Keratinocyte (primary cell): ENCODE measurements at places on chromosomes 2 and 18.

DNA sequence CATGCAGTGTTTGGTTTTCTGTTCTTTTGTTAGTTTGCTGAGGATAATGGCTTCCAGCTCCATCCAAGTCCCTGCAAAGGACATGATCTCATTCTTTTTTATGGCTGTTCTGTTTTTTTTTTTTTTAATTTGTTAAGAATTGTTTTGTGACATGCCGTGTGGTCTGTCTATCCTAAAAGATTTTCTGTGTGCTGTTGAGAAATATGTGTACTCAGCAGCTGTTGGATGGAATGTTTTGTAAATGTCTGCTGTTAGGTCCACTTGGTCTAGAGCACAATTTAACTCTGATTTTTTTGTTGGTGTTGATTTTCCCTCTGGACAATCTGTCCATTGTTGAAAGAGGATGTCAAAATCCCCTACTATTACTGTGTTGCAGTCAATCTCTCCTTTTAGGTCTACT is 80.4 kb upstream of the WDR75 start:
- DNase-seq, result no peak

GRCh38 chr2:44237221-44237620 is 38.1 kb upstream of the SLC3A1 start:
- DNase-seq, result no peak

GRCh38 chr2:1816414-1816911 is 72.1 kb upstream of the PXDN start:
- DNase-seq, result no peak

DNA sequence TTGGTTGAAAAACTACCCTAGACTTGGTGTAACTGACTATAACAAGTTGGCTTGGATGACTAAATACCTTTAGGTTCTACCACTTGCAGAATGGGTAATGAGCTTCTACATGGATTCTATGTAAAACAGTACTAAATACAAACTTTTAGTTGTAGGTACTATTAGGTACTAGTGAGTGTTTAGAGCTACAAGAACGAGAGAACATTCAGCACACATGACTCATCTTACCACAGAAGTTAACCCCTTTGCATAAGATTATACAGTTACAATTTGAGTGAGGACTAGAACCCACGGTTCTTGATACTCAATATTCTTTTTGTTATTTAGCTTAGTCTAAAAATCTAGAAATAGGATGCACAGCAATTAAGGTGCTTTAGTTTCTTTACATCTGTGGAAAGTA is 101.7 kb upstream of the TFCP2L1 start:
- DNase-seq, result no peak

DNA sequence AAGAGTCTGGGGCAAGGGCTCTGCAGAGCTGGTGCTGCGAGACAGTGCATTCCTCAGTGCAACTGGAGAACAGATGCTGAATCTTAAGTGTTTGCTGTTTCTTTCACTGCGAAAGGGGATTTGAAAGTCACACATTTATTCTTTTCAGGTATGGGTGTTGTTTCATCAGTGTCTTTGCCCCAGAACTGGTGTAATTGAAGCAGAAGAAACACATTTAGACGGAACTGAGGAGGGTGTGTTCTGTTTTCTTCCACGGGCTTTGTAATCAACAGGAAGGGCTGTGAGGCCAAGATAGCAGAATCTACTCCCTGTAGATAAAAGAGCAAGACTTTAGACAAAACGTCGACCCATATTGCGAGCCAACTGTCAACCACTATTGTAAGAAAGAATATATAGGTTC is 151.9 kb downstream of the EPHA4 start:
- no peak for DNase-seq

DNA sequence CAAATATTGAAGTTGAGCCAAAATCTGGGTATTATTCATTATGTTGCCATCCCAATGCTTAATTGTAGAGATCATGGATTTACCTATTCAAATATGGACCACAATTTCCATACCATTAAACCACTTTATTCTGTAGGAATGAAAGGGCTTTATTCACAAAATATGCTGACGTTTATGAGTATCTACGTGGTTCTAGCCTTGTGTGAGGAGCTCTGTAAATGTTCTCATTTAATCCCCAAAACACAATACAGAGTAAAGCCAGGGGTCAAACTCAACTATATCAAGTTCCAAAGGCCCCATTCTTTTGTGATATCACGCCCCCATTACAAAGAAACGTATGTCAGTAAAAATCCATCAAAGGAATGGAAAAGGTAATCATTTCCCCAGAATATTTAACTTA is 61.9 kb downstream of the ANTXR1 start:
- DNase-seq, result no peak

- DNase-seq, result no peak
These were observed 26.2 kb downstream of the NAB1 start for GRCh38 chr2:190674966-190675650.

DNA sequence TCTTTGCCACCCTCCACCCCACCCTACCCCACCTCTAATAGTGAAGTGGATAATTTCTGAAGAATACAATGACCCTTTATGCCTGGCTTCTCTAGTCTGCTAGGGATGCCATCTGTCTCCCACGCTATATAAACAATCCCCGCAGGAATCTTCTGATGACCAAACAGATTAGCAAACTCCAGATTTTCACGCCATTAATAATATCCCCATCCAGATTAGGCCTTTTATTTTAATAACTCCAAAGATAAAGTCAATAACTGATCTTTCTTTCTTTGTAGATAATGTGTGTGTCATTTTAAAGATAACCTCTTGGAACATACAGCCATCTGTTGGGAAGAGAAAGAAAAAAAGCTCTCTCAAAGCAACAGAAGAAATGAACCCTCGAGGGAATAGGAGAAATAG is 47.9 kb upstream of the CCDC150 start:
- DNase-seq, result no peak

DNA sequence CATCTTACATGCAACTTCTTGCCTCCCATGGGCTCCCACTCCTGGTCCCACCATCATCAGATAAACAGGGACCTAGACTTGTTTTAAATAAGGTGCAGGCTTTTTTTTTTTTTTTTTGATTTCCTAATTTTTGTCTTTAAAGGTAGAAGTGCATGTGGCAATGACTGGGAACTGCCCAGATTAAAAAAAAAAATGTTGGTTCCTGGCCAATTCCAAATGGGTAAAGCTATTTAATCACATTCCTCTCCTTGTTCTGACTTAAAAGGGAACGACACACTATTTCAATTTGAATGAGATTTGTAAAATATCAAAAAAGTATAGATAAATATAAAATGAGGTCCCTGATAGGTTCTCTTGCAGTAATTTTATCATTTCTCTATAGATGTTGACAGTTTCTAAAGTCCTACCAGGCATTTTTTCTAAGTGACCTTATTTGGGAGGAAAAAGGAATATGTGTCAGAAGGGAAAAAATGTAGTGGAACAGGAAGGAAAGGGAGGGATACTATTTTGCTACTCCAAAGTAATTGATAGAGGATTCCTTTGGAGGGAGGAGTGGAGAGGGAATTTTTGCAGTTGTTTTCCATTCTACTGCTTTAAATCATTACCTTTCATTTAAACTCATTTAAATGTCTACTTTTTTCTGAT is 43.3 kb downstream of the DDX1 start:
- DNase-seq, result no peak

- no peak for DNase-seq
These were observed 337.5 kb downstream of the RIT2 start for GRCh38 chr18:42778024-42778423.

DNA sequence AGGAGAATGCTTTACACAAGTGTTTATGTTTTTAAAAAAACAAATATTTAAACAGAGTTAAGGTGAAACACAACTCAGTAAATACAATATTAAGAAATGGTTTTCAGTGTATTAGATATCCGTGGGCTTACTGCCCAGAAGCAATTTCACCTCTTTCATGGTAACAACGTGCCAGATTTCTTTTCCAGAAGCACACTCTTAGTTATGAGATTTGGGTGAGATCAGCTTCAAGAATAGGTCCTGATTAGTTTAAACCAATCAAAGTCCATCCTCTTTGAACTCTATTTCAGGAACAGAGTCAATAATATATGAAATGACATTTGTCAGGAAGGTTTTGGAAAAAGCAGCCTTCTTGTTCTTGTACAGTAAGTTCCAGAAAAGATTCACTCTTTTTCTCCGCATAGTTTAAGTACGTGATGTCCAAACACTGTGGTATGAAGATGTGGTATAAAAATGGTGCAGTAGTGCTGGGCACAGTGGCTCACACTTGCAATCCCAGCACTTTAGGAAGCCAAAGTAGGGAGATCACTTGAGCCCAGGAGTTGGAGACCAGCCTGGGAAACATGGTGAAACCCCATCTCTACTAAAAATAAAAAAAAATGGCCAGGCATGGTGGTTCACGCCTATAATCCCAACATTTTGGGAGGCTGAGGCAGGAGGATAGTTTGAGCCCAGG is 14.7 kb downstream of the USP34 start:
- DNase-seq, result no peak

GRCh38 chr2:197235711-197236110 is 74.9 kb downstream of the ANKRD44 start:
- no peak for DNase-seq

GRCh38 chr2:189526241-189526640 is 54.3 kb downstream of the SLC40A1 start:
- no peak for DNase-seq

- DNase-seq, result no peak
These were observed 228.6 kb upstream of the PXDN start for GRCh38 chr2:1972948-1973347.

GRCh38 chr18:57698571-57699276 is 77.1 kb upstream of the NARS1 start:
- DNase-seq, result no peak

DNA sequence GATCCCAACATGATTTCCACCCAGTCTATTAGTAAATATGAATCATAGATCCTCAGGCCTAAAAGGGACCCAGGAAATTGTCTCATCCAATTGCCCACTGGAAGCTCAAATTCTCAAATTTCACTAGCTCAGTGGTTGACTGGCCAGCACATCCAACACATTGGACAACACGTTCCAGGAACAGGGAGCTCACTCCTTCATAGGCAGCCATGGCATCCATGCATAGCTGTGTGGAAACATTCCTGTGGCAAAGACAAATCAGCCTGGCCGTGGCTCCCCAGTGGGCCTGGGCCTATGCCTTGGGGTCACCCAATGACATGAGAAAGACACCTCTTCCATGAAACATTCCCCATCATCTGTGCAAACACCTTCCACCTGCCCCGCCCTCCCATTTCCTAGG is 261.1 kb downstream of the ANAPC1 start:
- DNase-seq, result no peak

DNA sequence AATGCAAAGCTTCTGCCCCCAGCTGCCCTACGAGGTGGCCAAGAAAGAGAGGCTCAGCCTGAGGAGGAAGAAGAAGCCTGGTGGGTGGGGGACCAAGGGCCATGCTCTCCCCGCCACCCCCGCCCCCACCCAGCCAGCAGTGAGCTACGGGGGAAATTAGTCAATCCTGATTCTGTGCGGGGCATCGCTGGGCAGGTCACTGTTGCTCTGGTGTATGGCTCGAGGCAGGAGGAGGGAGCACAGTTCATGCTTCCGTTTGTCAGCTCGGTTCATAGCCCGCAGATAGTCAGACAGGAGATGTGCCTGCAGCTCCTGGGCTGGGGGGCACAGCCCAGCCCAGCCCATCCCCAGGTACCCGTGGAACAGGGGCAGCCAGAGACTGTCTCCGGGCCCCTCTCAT is 17.1 kb downstream of the RAMP1 start:
- DNase-seq, result no peak

GRCh38 chr2:26712486-26713465 is 20.3 kb downstream of the KCNK3 start:
- DNase-seq, result no peak

DNA sequence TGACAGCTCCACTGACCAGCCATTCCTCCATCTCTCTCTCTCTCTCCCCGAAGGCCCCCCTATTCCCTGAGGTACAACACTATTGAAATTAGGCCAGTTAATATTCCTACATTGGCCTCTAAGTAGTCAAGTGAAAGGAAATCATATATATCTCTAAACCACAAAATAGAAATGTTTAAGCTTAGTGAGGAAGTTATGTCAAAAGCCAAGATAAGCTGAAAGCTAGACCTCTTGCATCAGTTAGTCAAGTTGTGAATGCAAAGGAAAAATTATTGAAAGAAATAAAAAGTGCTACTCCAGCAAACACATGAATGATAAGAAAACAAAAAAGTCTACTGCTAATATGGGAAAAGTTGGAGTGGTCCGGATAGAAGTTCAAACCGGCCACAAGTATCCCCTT is 301.3 kb upstream of the RBMS1 start:
- no peak for DNase-seq

GRCh38 chr2:31031132-31031706 is 107.0 kb downstream of the GALNT14 start:
- no peak for DNase-seq
